CD8-positive, alpha-beta memory T cell (primary cell): ENCODE measurements at places on chromosomes 1 and 21. TPM values are rescaled to one million over a fixed set of nuclear protein-coding genes. Genes with fewer than 3 reads are reported as not detected.

Gene MYCL
- 0.24 TPM for total RNA-seq

- no peak for DNase-seq
Observed at GRCh38 chr1:223455470-223455869, 62.3 kb downstream of the CCDC185 start.

Gene FBXO2
- 2.0 TPM for total RNA-seq

Gene UBE2J2
- 76.7 TPM for total RNA-seq

Gene OR2M3
- total RNA-seq, result not detected

Gene NHLH1
- total RNA-seq, result 0.38 TPM

Gene KRTAP13-2
- total RNA-seq, result not detected

DNA sequence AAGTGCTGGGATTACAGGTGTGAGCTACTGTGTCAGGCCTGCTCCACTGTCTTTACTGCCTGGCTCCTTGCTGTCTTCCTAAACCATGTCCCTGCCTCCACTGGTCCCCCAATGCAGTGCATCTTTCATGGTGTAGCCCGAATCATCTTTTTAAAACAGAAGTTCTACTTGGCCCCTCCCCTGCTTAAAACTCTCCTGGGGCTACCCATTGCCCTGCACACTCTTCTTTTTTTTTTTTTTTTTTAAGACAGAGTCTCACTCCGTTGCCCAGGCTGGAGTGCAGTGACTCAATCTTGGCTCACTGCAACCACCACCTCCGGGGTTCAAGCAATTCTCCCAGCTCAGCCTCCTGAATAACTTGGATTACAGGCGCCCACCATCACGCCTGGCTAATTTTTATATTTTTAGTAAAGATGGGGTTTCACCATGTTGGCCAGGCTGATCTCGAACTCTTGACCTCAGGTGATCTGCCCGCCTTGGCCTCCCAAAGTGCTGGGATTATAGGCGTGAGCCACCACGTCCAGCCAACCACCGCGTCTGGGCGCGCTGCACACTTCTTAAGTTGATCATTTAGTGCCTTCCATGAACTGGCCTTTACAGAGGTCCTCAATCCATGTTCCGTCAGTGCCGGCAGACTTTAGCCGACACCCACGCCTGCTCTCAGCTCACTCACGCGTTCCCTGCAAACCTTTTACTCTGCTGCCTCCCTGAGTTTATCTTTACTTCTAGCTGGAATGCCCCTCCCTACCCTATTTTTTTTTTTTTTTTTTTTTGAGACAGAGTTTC, 2.4 kb downstream of the FCN3 start:
- no peak for DNase-seq

DNA sequence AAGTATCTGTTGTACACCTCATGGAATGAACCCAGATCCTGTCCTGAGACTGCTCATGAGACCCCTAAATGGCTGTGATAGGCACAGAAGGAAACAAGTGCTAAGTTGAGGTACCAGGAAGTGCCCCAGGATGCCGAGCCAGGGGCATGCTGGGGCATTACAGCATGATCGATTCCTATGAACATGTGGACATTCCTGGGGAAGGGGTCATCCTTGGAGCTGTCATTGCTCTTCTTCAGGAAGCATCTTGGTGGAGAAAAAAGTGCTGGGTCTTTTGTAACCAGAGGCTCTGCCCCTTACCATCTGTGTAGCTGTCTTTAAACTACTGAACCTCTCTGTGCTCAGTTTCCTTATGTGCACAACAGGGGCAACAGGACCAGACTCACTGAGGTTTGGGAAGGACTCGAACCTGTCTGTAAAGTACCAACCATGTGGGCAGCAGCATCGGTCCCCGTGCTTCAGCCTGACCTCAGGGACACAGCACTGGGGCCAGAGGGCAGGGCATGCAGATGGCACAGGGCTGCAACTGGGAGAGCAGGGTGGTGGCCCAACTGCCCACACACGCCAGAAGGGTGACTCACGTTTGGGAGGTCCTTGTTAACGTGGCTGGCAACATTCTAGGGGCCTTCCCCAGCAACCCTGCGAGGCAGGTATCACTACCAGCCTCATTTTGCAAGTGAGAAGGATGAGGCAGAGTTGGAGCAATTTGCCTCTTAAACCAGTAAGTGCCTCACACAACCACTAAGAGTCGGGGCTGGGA, 142.3 kb upstream of the EDN2 start:
- no peak for DNase-seq

DNA sequence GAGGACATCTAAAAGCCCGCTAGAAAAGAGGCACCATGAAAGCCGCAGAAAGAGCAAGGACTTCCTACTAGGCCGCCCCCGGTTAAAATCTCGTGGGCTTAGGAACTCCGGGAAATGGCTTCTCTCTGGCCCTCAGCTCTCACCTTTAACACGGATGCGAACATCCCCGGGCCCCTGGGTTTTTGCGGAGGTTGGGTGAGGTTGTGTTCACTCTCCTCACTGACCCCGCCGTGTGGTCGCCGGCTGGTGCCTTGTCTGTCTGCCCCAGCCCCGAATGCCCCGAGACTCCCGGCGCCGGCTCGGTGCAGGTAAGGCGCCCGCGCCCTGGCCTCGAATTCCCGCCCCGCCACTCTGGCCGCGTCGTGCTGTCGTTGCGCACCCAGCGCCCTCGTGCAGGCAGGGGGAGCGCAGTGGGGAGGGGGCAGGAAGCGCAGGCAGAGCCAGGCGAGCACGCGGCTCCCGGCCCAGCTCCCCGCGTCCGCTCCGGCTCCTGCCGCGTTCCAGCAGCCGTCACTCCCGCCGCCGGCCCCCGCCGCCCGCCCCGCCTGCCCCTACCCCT, at the start of gene SHISAL2A:
Gene SHISAL2A (plus strand): TSS at position 437 of the 559 bp plus-strand sequence. CDS start 326 bp downstream, outside the sequence.
- peak; percentile 54 for DNase-seq

Gene BSND
- not detected for total RNA-seq

GRCh38 chr1:118077331-118078045, 107.5 kb downstream of the SPAG17 start:
- no peak for DNase-seq

Gene C4BPB
- total RNA-seq, result not detected

Gene AGT
- total RNA-seq, result not detected

Gene TMEM82
- not detected for total RNA-seq

Gene ANGPTL1
- total RNA-seq, result not detected
